ENCODE measurements at places on chromosomes 13 and 19.

DNA sequence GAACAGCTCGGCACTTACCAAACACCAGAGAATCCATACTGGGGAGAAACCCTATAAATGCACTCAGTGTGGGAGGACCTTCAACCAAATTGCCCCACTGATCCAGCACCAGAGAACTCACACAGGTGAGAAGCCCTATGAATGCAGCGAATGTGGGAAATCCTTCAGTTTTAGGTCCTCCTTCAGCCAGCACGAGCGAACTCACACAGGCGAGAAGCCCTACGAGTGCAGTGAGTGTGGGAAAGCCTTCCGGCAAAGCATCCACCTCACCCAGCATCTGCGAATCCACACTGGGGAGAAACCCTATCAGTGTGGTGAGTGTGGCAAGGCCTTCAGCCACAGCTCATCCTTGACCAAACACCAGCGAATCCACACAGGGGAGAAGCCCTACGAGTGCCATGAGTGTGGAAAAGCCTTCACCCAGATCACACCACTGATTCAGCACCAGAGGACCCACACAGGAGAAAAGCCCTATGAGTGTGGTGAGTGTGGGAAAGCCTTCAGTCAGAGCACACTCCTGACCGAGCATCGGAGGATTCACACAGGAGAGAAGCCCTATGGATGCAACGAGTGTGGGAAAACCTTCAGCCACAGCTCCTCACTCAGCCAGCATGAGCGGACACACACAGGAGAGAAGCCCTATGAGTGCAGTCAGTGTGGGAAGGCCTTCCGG lies 8.3 kb downstream of the ZNF135 start:
- no peak for DNase-seq

DNA sequence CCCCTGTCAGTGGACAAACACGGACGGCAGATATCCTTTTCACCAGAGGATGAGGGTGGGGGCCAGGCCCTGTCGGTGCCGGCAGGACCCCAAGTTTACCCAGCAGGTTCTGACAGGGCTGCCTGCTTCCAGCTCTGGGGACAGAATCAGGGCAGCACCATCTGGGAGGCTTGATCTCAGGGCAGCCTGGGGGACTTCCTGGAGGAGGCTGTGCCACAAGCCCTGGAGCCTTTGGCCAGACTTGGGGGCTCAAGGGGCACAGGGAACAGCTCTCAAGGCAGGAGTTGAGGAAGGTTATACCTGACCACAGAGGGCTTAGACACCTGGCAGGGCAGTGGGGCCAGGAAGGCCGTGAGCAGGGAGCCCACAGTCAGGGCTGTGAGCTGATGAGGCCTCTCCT lies 45.2 kb downstream of the COMP start:
- no peak for DNase-seq

DNA sequence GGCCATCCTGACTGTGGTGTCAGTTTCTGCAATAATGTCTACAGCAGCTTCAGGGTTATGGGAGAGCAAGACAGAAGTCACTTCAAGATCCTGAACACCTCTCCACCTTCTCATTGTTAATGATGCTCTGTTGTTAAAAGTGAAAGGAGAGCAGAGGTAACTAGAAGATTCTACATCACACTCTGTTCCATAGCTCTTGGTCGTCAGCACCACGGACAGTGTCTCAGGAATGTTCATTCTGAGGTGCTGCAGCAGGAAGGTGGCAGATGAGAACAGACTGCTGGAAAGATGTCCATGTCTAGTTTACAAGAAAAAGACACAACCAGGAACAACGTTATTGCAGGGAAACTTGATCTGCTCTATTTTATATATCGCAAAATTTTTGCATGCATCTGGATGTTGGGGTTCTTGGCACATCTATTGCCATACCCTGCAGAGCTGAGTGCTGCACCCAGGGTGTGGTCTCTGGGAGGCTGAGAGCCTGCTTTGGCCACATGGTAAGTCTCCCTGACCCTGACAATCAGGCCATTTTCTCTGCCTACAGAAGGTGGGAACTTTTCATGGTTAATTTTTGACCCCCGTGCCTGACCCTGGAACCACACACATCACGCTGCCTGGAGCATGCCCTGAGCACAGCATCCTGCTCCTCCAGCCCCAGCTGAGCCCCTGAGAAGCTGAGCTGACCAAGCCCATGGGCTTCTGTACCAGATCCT lies 12.7 kb downstream of the CEACAM21 start:
- DNase-seq, result peak; percentile 18

DNA sequence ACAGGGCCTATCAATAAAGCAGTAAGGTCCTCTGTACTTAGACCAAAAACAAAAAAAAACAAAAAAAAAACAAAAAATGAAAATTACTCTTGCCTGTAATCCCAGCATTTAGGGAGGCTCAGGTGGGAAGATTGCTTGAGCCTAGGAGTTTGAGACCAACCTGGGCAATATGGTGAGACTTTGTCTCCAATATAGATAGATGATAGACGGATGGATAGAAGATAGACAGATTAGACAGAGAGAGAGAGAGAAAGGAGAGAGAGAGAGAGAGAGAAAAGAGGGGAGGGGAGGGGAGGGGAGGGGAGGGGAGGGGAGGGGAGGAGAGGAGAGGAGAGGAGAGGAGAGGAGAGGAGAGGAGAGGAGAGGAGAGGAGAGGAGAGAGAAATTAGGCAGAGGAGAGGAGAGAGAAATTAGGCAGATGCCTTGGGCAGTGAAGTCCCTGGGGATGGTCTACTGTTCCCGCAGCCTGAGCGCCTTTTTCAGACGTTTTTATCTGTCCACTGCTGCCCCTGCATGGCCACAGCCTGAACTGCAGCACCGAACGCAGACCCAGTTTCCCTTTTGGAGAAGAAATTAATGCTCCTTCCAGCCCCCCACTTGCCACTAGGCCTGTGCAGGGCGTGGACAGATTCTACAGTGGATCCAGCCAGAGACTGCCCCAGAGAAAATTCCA lies 9.8 kb upstream of the ZNF627 start:
- peak; percentile 38 for DNase-seq

DNA sequence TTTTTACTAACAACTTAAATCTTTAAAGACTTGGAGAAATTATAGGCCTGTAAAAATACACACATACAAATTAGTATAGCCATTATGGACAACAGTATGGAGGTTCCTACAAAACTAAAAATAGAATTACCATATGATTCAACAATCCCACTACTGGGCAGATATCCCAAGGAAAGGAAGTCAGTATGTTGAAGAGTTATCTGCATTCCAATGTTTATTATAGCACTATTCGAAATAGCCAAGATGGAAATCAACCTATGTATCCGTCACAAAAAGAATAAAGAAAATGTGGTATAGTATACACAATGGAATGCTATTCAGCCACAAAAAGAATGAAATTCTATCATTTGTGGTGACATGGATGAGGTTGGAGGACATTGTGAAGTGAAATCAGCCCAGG lies 37.2 kb downstream of the SLITRK1 start:
- DNase-seq, result peak; percentile 67

DNA sequence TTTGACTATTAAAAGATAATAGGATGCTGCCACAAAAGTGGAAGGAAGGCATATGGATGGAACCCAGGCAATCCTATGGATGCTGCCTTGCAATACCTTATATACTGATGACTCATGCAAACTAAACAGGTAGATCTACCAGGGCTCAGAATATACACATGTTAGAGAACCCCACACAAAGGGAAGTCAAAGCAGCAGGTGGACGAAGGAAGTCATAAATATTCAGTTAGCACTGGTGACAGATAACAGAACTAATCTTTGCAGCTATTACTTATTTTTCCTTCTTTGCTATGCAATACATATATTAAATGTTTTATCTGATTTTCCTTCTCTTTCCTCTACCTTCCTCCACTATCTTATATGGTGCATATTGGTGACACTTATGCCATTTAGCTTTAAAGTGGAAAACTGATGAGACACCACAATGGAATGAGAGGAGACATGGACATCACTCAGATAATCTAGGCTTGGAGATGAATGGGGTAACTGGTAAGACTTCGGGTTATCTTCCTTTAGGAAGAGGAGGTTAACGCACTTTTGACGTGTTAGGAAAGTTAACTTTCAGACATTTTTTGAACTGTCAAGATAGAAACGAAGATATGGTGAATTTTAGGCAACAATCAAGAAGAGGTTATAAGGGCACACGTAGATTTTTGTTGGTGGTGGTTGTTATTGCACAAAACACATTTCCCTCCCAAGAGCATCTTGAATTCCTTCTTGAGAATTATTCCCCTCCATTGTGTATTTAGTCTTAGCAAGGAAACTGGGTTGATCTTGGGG lies 39.8 kb upstream of the MBNL2 start:
- DNase-seq, result no peak

- DNase-seq, result no peak
Observed at GRCh38 chr13:32047793-32048192, 16.2 kb downstream of the FRY start.

- peak; percentile 62 for DNase-seq
Observed at GRCh38 chr13:110116072-110116487, 190.9 kb downstream of the COL4A1 start.

DNA sequence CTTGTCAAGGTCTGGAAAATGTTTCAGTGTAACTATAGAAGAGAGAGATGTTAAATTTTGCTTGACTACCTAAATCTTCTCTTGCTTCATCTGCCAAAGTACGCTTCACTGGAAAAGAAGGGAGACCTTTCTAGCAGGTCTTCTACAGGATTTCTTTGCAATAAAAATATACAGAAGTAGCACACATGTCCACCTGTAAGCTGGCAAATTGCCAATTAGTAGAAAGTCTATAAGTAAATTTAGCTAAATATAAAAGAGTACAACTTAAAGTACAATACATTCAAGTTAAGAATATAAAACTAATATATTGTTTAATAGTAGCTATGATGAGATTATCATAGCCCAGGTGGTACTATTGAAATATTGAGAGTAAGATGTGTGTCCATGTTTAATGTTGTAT lies 128.5 kb upstream of the EDNRB start:
- no peak for DNase-seq

DNA sequence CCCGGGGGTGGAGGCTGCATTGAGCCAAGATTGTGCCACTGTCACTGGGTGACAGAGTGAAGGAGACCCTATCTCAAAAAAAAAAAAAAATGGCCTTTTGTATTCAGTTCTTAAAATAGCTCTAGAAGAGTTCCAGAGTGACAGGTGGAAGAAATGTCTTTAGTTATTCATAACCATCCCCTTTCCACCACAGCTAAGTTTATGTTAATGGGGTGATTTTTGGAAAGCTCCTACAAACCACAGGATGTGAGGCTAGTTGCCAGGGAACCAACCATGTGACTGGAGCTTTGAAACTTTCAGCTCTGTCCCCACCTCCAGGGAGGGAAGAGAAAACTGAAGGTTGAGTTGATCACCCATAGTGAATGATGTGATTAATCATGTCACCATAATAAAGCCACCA lies 6.9 kb downstream of the ZNF490 start:
- DNase-seq, result no peak

DNA sequence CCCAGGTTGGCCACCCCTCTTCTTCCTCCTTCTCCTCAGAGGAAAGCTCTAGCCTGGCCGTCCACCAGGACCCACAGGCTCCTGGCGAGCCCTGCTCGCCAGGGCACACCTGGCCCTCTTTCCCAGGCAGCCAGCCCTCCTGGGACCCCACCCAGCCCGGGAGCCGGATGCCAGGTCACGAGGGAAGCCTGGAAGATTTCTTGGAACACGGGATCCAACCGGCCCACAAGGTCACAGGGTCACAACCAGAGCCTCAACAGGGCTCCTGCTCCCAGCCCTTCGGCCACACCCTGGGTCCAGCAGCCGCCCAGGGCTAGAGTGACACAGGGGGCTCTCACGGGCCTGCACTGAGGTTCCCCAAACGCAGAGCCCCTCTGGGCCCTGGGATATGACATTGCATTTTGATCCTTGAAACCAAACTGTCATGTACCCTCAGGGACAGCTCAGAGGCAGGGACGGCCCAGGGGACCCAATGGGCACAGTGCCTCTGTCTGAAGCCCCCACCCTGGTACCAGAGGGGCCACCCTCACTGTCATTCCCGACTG lies 5.5 kb downstream of the MKNK2 start:
- DNase-seq, result no peak

- no peak for DNase-seq
Observed at GRCh38 chr13:91214031-91214430, 133.5 kb upstream of the MIR17HG start.

DNA sequence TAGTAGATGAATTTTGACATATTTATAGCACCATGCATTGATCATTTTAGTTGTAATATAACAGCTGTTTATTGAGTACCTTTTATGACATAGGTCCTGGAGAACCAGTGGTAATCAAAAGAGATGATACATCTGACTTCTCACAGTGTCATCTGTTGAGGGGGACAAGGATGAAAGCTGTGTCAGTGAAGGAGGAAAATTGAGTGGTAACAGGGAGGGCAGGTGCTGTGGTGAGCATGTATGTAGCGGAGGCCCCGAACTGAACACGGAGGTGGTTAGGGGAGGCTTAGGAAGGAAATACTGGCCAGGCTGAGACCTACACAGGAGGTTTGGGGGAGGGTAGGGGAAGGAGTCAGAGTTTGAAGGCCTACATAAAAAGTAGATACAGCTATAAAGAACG lies 199.7 kb downstream of the GGACT start:
- DNase-seq, result no peak

DNA sequence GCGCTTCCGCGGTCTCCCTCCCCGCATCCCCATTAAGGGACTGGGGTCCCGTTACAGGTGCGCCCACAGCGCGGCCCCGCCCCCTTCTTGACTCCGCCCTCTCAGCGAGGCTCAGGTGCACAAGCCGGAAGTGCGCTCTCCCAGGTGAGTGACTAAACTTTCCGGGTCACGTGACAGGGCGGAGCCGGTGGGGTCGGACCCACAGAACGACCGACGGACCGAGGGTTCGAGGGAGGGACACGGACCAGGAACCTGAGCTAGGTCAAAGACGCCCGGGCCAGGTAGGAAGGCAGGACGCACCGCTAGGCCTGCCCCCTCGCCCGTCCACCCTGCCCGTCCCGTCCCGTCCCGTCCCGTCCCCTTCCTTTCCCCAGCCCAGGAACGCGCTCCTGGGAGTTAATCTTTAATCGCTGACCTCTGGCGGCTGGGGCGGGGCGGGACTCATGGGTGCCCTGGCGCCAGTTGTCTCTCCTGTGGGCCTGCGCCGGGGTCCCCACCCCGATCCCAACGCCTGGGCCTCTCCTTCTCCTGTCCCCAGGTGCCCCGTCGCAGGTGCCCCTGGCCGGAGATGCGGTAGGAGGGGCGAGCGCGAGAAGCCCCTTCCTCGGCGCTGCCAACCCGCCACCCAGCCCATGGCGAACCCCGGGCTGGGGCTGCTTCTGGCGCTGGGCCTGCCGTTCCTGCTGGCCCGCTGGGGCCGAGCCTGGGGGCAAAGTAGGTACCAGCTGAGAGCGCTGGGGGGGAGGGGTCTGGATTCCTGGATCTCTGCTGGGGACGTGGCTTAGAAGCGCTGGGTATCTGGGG lies at the start of gene CRB3:
Gene CRB3 (plus strand): TSS at position 202 of the 804 bp plus-strand sequence. CDS start 431 bp downstream, at position 633.
- DNase-seq, result no peak

GRCh38 chr19:13633109-13633508 lies 126.8 kb upstream of the CACNA1A start:
- DNase-seq, result peak; percentile 17

DNA sequence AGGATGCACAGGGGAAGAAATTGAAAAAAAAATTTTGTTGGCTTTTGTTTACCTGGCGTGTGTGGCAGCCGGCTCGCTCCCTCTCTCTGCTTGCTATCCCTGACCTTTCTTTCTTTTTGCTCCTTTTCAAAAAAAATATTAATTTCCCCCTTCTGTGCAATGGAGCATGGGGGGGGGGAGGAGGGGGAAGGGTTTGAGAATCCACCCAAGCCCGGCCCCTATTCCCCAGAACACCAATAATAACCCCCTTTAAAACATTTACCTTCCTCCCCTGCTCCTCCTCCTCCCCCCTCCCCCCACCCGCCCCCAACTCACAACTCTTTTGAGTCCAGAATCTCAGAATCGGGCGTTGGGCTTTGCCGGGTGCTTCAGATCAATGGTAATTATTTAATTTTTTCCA lies 28.4 kb downstream of the NFIX start:
- no peak for DNase-seq
